Nephron progenitor cell (in vitro differentiated cells): ENCODE measurements at places on chromosomes 7 and 10.

- DNase-seq: no peak
Measured at GRCh38 chr7:93949423-93949822, 27.9 kb downstream of the GNG11 start.

- no peak for DNase-seq
Measured at GRCh38 chr7:157194948-157195347, 56.2 kb downstream of the UBE3C start.

DNA sequence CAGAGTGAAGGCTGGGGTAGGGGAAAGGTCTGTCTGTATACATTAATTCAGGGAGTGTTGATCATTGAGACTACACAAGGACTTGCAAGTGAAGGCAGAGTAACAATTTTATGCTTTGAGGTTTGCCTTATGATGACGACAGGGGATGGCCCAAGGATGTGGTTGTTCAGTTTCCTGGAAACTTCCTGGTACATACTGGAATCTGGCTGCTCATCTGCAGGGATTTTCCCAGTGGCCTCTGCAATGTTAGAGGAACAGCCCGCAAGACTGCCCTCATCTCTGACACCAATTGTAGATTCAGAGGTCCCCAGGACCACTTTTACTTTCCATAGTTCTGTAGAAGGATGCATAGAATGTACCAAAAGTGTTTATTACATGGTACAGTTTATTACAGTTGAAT, 189.6 kb downstream of the TMEM178B start:
- DNase-seq: no peak

GRCh38 chr7:98163704-98164494, 47.3 kb upstream of the BHLHA15 start:
- no peak for DNase-seq

- DNase-seq: no peak
Measured at GRCh38 chr10:24214762-24215161, 5.8 kb downstream of the KIAA1217 start.

- DNase-seq: no peak
Measured at GRCh38 chr10:126521399-126521798, 133.1 kb upstream of the ADAM12 start.

- DNase-seq: no peak
Measured at GRCh38 chr7:127154101-127154500, 98.6 kb downstream of the GRM8 start.

DNA sequence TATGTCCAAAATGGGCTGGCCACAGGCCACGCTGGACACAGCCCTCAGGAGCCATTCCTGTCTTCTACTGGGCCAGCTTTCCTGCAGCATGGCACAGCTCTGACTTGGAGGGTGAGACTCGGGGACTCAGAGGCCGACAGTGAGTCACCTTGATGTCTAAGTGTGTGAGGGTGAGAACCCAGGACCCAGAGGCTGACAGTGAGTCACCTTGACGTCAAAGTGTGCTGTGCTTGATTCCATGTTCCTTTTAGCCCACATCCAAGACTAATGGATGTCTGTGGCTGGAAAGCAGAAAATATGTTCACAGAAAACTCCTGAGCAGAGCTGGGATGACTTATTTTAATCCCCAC, 6.0 kb upstream of the FAM170B start:
- DNase-seq: no peak

GRCh38 chr7:84021292-84021908, 173.2 kb downstream of the SEMA3A start:
- DNase-seq: no peak

DNA sequence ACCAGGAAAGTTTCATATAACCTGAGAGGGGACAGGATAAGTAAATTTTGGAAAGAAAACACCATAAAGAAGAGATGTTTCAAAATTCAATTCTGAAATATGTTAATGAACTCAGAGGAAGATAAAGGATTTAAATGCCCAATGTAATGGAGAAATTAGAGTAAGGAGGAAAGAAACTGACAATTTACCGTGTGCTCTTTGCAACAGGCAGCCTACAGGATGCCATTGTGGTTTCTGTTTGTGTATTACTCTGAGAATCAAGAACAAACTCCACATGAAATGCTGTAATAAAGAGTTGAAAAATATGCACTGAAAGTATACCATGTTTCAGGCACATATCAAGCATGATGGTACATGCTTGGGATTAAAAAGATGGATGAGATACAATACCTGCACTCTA, 44.8 kb upstream of the GLCCI1 start:
- no peak for DNase-seq

DNA sequence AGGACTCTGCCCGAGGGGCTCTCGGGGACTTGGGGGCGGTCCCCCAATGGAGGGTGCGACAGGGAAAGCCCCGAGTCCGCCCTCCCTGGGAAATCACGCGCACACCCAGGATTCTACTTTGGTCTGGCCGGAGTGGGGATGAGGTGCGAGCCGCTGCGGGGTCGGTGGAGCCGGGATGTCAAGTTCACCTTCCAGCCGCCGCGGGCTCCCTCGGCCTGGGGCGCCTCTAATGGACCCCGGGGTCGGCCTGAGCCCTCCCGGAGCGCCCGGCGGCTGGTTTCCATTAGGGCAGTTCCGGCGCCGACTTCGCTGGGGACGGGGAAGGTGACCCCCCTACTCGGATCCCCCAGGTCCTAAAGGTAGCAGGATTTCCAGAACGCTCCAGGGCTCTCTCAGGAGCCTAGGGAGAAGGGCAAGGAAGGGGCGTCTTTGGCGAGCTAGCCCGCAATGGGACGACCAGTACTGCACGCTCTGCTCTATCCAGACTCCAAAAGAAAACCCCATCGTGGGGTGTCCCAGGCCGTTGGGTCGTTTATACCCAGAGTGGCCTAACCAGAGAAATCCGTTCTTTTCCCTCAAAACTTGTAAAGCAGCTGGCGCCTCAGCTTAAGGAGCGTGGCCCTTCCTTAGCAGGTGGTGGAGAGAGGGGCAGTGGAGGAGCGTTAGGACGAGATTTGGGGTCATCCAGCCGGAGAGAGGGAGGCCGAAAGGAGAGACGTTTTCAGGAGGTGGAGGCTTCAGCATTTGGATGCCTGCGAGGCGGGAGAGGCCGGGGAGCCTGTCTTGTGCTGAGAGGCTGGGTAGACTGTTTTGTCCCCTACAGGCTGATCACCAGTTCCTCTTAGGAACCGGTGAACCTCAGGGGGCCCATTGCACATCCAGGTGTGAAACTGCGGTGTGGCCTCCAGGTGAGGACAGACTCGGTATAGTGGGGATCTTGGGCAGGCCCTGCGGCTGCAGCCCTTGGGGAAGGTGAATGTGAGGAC, 860 bp upstream of the WDR86 start:
- peak; percentile 69 for DNase-seq

DNA sequence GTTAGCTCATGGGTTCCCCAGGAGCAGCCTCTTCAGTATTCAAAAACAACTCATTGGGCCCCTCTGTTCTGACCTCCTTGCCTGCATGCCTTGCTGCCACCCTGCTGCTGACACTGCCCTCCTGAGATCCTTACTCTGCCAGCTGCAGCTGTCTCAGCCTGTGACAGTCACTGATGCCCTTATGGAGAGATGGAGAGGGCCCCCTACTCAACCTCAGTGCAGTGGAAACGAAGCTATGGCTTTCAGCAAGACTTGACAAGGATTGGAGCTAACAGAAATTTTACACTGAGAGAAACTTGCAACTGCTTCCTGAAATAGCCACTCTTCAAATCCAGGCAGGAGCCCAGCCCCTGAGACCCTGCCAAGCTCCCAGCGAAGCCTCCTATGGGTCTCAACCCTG, 678.3 kb upstream of the C7orf33 start:
- DNase-seq: no peak

- DNase-seq: no peak
Measured at GRCh38 chr10:65377687-65378086, 1548.1 kb upstream of the LRRTM3 start.

GRCh38 chr7:90201500-90202195, 9.9 kb upstream of the STEAP2 start:
- DNase-seq: no peak

DNA sequence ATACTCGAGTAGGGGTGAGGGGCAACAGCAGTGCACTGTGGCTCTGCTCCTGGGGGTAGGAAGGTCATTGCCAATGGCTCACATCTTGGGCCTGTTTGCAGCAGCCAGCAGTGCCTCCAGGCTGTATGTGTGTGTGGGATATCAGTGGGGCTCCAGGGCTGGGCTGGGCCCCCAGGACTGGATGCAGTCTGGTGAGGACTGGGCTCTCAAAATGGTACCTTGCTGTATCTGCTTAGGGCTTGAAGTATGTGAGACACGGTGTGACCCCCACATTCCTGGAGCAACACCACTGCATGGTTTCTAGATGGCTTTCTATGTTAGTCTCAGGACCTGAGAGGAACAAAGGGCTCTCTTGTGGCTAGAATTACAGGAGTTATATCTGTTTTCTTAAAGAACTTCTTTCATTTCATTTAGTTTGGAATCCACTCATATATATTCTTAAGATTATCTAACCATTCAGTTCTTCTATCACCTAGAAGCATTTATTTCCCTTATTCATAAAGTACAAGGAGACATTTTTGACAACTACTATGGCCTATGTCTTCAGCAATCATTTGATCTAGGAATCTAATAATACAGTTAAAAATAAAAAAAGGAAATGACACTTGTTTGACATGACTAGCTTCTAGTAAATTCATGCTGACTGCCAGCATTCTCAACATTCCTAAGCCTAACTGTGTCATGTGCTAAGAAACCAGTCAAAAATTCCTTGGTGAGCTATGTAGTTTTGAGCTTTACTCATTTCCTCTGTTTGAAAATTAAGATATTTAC, 443.2 kb upstream of the SEMA3A start:
- DNase-seq: no peak

- DNase-seq: no peak
Measured at GRCh38 chr7:51827631-51828030, 511.0 kb upstream of the COBL start.

- DNase-seq: no peak
Measured at GRCh38 chr7:45295222-45295621, 137.6 kb downstream of the RAMP3 start.

GRCh38 chr10:13001041-13001886, at the start of gene CCDC3:
Gene CCDC3, minus strand, starts transcription at chr10:13001713. Its CDS starts 143 bp downstream, at chr10:13001570.
- peak; percentile 68 for DNase-seq

GRCh38 chr10:108787932-108788331, 1135.4 kb downstream of the XPNPEP1 start:
- no peak for DNase-seq

DNA sequence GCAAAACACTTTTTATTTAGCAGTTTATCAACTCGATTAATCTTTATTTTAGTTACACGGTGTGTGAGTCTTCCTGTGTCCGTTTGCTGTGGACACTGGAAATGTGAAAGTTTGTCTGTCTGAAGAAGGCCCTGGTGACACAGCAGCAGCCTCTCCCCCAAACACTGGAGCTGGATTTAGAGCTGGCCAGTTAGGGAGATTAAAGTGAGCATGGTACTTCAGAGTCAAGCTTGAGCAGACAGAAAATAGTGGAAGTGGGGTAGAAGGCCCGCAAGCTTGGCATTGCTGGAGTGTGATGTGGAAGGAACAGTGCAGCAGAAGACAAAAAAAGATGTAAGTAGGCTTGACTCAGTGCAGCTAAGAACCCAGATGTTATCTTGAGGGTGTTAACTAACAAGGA, 85.9 kb downstream of the POM121L12 start:
- DNase-seq: no peak

GRCh38 chr10:33537066-33537465, 202.6 kb upstream of the NRP1 start:
- DNase-seq: no peak

GRCh38 chr7:39589323-39590111, 23.3 kb downstream of the YAE1 start:
- no peak for DNase-seq

GRCh38 chr10:125105155-125105554, 55.2 kb downstream of the CTBP2 start:
- no peak for DNase-seq

DNA sequence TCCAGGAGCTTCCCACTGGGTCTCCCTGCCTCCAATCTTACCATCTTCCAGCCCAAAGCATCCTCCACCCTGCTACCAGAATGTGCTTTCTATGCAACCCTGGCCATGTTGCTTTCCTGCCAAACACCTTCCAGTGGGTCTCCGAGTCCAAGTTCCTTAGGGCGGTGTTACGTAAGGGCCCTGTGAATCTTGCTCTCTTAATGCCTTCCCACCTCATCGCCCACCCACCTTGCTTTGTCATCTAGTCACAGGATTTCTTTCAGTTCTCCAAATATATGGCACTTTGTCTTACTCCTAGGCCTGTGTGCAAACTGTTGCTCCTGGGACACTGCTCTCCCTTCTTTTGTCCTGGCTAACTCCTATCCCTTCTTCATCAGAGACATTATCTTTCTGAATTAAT, 344.5 kb downstream of the RPS24 start:
- DNase-seq: no peak

GRCh38 chr7:1368682-1369571, 90.3 kb downstream of the MICALL2 start:
- peak; percentile 97 for DNase-seq

GRCh38 chr10:104037261-104037951, 48.3 kb downstream of the COL17A1 start:
- DNase-seq: no peak

DNA sequence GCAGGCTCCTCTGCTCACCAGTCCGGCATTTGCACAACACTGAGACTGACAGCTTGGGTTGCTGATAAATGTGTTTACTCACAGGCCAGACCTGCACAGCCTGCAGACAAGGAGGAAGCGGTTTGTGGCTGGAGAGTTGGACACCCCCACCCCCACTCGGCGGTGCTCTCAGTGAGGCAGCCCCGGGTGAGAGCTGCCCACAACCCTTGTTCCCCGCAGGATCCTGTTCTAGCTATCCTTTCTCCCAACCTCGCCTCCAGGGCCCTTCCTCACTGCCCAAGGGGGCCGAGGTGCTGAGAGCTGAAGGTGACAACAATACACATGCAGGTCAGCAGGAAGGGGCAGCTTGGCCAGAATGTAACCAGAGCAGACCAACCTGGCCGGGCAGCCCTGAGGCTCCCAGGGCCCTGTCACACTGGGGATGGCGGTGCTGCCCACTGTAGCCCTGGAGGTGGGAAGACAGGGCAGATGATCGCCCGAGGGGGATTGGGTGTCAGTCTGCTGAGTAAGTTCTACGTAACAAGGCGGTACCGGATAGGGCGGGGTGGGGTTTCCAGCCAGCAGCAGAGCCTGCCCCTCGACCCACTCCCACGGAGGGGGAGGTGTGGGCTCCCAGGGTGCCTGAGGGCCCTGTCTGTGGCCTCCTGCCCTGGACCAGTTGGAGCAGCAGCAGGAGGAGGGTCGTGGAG, 2.1 kb upstream of the ADAM8 start:
- DNase-seq: peak; percentile 46

- DNase-seq: no peak
Measured at GRCh38 chr7:120156476-120156875, 116.5 kb upstream of the KCND2 start.

- DNase-seq: no peak
Measured at GRCh38 chr7:112101201-112101846, 104.9 kb downstream of the DOCK4 start.

DNA sequence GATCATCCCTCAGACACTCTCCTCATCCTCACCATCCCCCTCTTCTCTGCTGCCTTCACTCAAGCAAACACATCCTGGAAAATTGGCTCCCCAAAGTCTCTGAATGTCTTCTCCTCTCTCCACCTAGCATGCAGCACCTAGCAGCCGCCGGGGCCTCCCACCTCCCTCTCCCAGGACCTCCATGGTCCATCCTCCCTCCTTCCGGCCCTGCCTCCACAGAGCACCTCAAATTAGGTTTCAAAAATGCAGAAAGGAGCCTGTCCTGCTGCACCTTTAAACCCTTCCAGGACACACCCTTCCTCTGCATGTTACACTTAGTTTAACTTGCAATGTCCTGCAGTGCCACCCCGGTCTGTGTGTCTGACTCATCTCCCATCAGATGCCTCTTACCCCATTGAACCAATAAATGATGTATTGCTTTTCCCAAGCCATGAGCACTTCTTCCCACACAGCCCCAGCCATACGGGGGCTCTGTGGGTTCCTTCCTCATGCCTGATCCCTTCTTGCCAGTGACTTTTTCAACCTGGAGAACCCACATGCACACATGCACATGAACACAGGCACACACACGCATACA, 582.5 kb upstream of the MGMT start:
- DNase-seq: no peak
